ENCODE measurements at places on chromosomes 2 and 18.

- DNase-seq, result no peak
Observed at GRCh38 chr2:7022492-7023385, 105.5 kb downstream of the RNF144A start.

GRCh38 chr2:29174937-29175336 is 59.7 kb downstream of the CLIP4 start:
- no peak for DNase-seq

- DNase-seq, result no peak
Observed at GRCh38 chr2:64105670-64106461, 38.4 kb downstream of the PELI1 start.

DNA sequence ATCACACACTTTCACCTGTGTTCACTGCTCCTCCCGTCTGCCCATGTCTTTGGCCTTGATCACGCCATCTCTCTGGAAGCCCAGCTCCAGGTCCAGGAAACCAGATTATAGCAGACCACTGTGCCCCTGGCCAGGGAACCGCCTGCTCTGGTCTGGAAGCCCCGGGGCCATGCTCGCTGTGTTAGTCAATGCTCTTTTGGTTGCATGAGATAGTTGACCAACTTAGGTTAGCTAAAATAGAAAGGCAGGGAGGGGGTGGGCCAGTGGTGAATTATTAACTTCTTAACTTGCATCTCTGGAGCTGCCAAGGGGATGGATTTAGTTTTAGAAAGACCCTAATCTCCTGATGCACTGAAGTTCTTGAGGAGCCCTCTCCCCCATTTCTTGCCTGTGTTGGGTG is 232.7 kb downstream of the AGAP1 start:
- no peak for DNase-seq

DNA sequence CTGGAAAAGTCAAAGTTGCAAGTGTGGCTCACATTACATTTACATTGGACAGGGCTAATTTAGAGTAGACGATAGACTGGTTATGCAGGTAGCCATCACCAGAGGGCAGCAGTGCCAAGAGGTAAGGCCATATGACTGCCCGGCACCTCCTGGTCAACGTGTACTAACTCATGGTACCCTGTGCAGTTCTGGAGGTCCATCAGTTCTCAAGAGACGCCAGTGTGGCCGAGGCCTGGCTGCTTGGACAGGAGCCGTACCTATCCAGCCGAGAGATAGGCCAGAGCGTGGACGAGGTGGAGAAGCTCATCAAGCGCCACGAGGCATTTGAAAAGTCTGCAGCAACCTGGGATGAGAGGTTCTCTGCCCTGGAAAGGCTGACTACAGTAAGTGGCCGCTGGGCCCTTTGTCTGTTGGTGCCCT is 65.8 kb upstream of the EML6 start:
- DNase-seq, result peak; percentile 62

DNA sequence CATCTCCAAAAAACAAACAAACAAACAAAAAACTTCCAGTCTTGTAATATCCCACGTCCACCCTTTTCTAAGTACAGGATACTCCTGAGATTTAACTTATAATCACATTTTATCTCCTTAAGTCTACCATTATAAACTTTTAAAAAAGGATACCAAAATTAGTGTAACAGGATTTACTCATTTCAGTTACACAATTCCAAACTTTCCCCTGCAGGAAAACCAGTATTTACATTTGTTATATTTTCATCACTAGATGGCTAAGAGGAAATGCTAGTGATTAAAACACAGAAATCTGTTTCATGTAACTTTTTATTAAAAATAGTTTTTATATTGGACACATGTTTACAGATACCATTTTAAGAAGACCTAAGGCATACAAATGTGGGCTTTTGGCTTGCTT is 27.5 kb downstream of the CFAP36 start:
- no peak for DNase-seq

- no peak for DNase-seq
Observed at GRCh38 chr18:39434223-39434920, 1868.8 kb upstream of the CELF4 start.

GRCh38 chr2:74831693-74832530 is 2.0 kb upstream of the HK2 start:
- DNase-seq, result no peak

Data from liver (tissue), 10 donors.